ENCODE measurements at places on chromosomes 13 and 19. TPM values are rescaled to one million over a fixed set of nuclear protein-coding genes. Genes with fewer than 3 reads are reported as not detected.

The CGB8 gene
- not detected for total RNA-seq

The PNMA8A gene
- total RNA-seq = not detected

The ZNF575 gene
- total RNA-seq = 2.7 TPM

The CASP14 gene
- total RNA-seq = not detected

The GFY gene
- not detected for total RNA-seq

The NPAS1 gene
- 8.4 TPM for total RNA-seq

The PROZ gene
- total RNA-seq = not detected

The RFPL4AL1 gene
- total RNA-seq = not detected

The LIM2 gene
- not detected for total RNA-seq

The RUVBL2 gene
- 146 TPM for total RNA-seq

The KLK5 gene
- total RNA-seq = not detected

The CNFN gene
- 0.95 TPM for total RNA-seq

The IL4I1 gene
- total RNA-seq = 1.7 TPM

The NEK3 gene
- total RNA-seq = 32.2 TPM

The ZNF583 gene
- total RNA-seq = 3.0 TPM

The NEK5 gene
- total RNA-seq = not detected

The ADPRHL1 gene
- total RNA-seq = 5.1 TPM

The FFAR1 gene
- total RNA-seq = 11.6 TPM

The TMEM145 gene
- 1.8 TPM for total RNA-seq

The TMEM59L gene
- total RNA-seq = 0.89 TPM

The ZNF90 gene
- total RNA-seq = 27.0 TPM

The ZSWIM9 gene
- 12.0 TPM for total RNA-seq

The CCDC169 gene
- total RNA-seq = not detected

The ZNF547 gene
- 4.5 TPM for total RNA-seq

The GRK1 gene
- total RNA-seq = not detected

The COMP gene
- total RNA-seq = not detected

The DOCK6 gene
- 78.2 TPM for total RNA-seq

The SSC5D gene
- total RNA-seq = 2.7 TPM

The KLK7 gene
- total RNA-seq = not detected

The RAB8A gene
- total RNA-seq = 138 TPM

The EHD2 gene
- not detected for total RNA-seq
